ENCODE measurements at places on chromosomes 3 and 15. TPM values are rescaled to one million over a fixed set of nuclear protein-coding genes. Genes with fewer than 3 reads are reported as not detected.
A peak's percentile ranks its signal among the peaks of the same experiment; 100 is the strongest.

- DNase-seq = peak; percentile 38
These were observed 20.2 kb downstream of the MYZAP start for GRCh38 chr15:57611938-57612337.

DNA sequence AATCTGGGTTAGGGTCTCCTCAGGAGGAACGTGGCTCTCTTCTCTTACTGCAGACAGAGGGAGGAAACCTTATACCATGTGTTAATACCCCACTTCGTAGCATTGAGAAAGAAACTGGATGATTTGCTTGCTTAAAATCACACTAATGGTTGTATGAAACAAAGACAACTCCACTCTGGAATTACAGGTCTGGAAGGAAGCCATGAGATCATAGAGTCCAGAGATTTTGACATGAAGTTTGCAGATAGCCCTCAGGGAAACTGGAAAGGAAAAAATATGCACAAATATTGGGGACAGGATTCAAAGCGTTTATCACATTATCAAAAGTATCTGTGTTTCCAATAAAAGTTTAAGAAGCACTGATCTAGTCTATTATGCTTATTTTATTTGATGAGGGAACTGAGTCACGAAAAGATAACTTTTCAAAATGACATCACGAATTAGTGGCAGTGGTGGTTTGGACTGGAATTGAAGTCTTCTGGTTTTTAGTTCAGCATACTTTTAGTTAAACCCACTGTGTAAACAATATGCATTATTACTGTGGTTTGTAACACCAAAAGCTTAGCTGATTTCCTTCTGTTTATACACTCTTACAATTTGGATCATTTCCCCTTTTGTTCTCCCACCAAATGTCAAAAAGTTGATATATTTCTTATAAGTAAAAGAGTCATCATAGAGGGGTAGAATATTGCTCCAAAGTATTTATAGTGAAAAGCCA, 16.8 kb downstream of the FGF7 start:
- no peak for DNase-seq

DNA sequence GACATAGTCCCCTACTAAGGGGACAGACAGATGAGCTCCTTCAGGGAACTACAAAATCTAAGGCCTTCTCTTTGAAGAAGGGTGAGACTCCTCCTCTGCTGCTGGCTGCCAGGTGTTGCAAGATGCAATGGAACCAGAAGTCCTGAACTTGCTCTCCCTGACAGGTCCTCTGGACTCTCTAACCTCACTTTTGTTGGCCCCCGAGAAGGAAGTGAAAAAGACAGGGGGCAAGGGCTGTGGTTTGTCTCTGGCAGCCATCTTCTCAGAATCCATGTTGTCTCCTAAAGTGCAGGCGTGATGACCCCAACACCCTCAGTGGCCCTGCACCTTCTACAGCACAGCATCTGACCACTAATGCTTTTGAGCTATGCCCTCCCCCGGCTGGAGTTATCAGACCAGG, 292.5 kb downstream of the CHST2 start:
- no peak for DNase-seq

- DNase-seq = peak; percentile 78
These were observed 44.0 kb downstream of the ZBTB38 start for GRCh38 chr3:141412087-141412935.

- no peak for DNase-seq
These were observed 17.9 kb downstream of the PXK start for GRCh38 chr3:58350627-58351013.

- DNase-seq = no peak
These were observed 65.6 kb downstream of the MAP4 start for GRCh38 chr3:47950453-47951169.

DNA sequence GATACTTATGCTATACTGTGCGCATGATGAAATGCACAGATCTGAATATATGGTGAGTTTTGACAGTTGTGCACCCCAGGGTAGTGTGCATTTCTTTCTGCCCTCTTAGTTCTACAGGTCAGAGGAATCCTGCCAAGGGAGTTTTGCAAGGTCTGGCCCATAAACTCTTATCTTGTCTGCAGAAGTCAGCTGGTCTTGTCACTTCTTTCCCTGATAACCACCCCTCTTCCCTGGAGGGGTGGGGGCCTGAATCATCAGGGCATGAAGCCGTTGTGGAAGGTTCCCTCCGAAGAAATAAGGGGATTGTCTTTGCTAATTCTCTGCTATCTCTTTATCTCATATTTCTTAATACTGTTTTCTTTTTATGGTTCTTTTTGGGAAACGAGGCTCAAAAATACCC, 30.4 kb downstream of the TRIM71 start:
- no peak for DNase-seq

- DNase-seq = no peak
These were observed at the start of gene CD276 for GRCh38 chr15:73683777-73684580. CD276 (plus strand) TSS chr15:73684383; CDS start chr15:73699640, 15,257 bp downstream.

GRCh38 chr15:65638681-65639089, 16.9 kb downstream of the SLC24A1 start:
- DNase-seq = peak; percentile 81

DNA sequence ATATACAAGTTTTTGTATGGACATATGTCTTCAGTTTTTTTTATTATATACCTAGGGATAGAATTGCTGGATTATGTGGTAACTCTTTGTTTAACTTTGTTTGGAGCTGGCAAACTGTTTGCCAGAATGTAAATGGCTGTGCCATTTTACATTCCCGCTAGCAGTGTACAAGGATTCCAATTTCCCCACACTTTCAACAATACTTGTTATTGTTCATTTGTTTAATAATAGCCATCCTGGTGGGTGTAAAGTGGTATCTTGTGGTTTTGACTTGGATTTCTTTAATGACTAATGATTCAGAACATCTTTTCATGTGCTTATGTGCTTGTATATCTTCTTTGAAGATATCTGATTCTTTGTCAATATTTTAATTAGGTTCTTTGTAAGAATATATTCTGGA, 64.4 kb downstream of the ZNF609 start:
- no peak for DNase-seq

GRCh38 chr15:38499651-38500050, 45.7 kb downstream of the FAM98B start:
- DNase-seq = no peak

DNA sequence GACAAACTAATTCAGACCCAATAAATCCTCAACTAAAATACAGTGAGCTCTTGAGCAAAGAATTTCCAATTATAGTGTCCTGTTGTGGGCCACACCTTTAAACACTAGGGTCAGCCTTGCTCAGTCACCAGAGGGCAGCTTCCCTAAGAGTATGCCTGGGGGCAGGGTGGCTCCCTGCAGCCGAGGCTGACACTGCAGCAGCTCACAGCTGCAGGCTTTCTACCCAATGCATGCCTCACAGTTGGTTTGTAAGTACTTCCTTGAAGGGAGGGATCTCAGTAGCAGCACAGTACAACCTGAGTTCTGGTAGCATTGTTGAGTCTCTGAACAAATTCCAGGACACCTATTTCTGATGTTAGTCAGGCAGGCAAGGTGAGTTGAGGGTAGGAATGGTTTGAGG, 335.6 kb downstream of the TUSC7 start:
- DNase-seq = no peak

DNA sequence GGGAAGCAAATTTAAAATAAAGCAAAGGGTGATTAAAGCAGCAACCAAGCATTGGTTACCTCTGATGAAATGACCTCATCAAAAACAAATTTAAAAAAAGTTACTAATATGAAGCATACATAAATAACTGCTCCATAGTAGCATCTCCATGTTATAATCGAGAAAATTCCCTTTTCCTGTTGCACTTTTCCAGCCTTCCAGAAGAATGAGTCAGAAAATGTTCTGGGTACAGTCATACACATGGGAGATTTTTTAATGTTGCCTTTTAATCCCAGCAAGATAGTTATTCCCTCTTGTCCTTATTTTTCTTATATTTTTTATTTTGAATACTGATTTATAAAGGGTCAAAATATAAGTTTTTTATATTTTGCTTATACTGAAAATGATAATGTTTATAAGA, 2.6 kb upstream of the TMCO5A start:
- DNase-seq = no peak

DNA sequence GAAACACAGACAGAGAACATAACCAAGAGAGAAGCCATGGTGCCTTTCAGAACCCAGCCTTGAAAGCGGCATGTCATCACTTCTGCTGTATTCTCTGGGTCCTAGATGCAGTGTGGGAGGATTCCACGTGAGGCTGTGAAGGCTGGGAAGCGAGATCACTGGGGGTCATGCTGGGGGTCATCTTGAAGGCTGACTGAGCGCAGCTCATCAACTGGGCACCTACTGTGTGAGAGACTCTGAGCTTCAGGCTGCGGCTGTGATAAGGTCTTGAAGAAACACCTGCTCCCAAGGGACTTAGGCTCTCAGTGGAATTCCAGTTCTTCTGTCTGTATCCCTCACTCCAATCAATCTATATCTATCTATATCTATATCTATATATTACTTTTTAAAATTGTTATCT, 91.8 kb upstream of the KLF13 start:
- DNase-seq = no peak

GRCh38 chr15:97998307-97999071, 38.0 kb downstream of the ARRDC4 start:
- no peak for DNase-seq

DNA sequence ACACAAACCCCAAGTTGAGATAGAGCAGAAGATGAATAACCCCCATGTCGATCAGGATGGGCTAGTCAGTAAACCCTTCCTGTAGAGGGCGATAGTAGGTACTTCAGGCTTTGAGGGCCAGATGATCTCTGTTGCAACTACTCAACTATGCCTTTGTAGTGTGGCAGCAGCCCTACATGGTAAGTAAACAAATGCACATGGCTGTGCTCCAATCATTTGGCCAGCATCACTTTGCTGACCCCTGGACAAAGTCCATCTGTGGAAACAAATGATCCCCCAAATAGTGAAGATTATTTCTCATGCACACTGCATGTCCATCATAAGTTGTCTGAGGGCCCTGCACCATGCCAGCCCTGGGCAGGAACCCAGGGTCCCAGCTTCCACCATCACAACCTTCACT, 402.2 kb upstream of the PROK2 start:
- peak; percentile 45 for DNase-seq

DNA sequence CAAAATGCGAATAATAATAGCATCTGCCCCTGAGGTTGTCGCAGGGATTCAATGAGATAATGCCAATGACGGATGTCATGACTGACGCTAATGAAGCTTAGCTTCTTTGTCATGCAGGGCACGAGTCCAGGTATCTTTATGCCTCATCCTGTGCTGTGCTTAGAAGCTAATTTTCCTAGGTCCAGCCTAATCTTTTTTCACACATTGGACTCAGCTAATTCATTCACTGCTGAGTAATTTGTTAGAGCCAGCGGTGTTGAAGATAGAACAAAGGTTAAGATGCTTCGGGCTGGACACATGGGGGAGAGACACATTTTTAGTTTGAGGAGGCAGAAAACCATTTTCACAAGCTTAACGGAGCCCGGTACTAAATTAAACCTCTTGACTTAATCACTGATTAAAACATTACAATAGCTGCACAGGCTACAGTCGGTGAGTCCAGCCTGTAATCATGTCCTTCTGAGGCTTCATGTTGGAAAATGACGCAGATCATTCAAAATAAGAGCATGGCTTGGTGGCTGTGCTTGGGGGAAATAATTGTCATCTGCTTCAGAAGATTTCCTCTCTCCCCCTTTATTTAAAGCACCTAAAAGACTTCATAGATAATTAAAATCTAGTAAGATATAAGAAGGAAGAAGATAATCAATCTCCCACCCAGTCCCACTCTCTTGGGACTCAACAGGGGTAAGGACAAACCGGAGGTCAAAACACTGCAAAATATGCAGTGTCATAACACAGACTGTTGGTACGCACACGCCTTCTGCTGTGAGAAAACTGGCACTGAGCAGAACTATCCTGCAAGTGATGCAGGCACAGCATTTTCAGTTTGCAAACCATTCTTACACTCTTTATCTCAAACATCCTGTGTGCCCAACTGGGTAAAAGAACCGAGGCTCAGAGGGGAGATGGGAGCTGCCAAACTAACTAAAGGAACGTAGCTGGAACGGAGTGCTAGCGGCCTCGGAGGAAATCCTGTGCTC, 3.3 kb upstream of the CCDC174 start:
- DNase-seq = no peak

- no peak for DNase-seq
These were observed 145.9 kb downstream of the APBA2 start for GRCh38 chr15:29031502-29032228.

The THRB gene
- 0.86 TPM for total RNA-seq

The CISH gene
- 2.4 TPM for total RNA-seq

The MCF2L2 gene
- total RNA-seq = 1.5 TPM

The ZDHHC23 gene
- total RNA-seq = 72.6 TPM

The LHFPL4 gene
- not detected for total RNA-seq

The GOLGA6L7 gene
- total RNA-seq = not detected

The NEK10 gene
- total RNA-seq = 0.49 TPM

The NEDD4 gene
- 1.6 TPM for total RNA-seq

The TBCCD1 gene
- 17.3 TPM for total RNA-seq

The GASK1A gene
- 0.15 TPM for total RNA-seq
